ENCODE measurements at places on chromosomes 7 and 10.

DNA sequence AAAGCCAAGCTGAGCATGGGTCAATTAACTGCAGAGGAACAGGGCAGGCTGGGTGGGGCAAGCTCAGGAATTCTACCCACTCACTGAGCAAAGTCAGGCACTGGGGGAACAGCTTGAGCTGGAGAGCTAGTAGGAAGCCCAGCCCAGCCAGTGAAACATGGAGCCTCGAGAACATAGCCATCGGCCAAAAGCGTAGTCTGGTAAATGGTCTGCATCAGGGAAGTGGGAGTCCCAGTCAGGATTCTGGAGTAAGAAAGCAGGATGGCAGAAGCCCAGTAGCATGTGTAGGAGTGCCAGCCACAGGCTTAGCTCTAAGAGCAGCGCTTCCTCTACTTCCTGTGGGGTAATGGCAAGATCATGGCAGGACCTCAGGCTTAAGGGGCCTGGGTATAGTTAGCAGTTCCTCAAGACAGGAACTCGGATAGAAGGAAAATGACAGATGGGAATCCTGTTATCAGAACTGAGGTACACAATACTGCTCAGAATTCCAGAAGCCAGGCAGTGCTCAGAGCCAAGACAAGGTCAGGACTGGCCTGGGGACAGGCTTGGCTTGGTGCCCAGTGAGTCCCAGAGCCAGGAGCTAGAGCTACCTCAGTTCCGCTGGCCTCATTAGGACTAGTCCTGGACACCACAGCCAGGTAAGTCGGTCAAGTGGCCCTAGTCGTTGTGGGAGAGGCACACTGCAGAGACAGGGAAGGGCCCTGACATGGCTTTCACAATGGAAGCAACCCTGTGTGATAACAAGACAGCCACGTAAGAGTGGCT lies 65.4 kb upstream of the MXI1 start:
- no peak for DNase-seq

- no peak for DNase-seq
Observed at GRCh38 chr7:31065021-31065593, 13.0 kb downstream of the ADCYAP1R1 start.

GRCh38 chr10:70573599-70574506 lies 28.7 kb downstream of the PRF1 start:
- DNase-seq = no peak

DNA sequence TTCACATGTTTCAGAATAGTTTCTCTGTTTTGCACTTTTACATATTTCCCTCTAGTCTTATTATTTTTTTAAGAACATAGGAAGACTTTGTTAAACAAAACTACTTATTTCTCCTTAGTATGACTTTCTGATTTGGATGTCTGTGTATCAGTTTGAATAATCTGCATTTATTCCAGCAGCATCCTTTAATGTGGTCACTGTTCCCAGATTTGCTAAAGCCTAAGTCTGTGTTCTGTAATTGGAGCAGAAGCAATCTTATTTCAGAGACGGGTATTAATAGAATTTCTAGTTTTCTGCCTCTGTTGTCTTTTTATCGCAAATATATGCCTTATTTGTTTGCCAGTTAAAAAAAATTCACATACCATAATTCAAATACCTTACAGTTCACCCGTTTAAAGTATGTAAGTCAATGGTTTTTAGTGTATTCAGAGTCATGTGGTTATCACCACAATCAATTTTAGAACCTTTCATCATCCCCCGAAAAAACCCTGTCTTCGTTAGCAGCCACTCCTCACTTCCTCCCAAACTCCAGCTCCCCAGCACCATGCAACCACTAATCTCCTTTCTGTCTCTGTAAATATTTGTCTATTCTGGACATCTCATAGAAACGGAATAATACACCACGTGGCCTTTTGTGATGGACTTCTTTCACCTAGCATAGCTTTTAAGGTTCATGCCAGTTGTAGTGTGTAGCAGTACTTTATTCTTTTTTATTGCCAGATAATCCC lies 58.7 kb downstream of the INPP5F start:
- no peak for DNase-seq

GRCh38 chr10:71036297-71036966 lies 148.1 kb upstream of the PCBD1 start:
- no peak for DNase-seq

GRCh38 chr10:75911426-75911825 lies 480.0 kb downstream of the LRMDA start:
- no peak for DNase-seq

GRCh38 chr7:156576216-156577058 lies 64.1 kb upstream of the RNF32 start:
- DNase-seq = no peak

- DNase-seq = no peak
Observed at GRCh38 chr10:62746951-62747729, 57.4 kb upstream of the ADO start.

DNA sequence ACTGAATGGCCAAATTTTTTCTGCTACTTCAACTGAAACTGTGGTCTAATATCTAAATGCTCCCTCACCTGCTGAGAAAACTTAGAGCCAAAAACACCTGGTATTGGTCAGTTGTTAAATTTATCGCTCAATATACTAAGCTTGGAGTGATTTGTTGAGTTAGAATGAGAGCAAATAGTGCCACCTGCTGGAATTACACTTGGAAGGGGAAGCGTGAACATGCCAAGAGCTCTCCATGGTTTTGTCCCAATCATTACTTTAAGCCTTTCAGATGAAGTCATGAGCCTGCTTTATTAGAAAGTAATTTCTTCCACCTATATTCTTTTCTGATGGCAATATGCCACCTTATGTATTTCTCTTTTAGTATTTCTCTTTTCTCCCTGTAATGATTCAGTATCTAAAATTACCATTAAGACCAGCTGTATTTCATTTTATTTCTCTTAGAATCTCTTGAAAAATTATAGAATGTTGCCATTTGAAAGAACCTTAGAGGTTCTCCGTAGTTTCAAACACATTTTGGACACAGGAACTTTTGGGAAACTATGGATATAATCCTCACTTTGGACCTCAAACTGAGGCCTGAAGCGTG lies 447.8 kb upstream of the C7orf33 start:
- no peak for DNase-seq

- no peak for DNase-seq
Observed at GRCh38 chr10:79392506-79393176, 45.4 kb downstream of the PPIF start.

- no peak for DNase-seq
Observed at GRCh38 chr7:2080060-2080387, 152.7 kb downstream of the MAD1L1 start.

DNA sequence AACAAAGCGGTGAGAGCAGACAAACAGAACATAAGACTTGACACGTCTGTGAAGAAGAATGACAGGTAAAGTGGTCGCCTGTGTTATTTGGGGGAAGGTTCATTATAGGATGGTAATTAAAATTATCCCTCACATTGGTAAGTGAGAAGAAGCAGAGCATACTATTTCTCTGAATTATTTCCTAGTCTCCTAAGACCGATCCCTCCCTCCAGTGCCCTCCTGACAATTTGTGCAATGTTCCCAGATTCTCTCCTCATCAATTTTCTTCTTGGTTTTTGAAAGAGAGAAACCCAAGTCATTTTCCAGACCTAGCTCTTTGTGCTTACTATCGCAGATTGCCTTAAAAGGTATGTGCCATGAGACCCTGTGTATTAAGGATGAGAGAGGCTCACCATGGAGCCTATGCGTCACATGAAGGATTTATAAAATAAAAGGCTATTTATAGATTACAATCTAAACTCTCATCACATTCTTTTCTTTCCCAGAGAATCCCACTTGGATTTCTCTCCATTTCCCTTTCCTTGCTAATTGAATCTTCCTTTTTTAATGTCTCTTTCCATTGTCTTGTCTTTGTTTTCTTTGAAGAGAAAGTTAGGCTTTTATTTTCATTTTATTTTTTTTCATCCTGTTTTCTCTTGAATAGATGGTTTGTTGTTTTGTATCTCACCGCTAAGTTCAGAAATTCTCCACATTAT lies 112.0 kb downstream of the PPP1R3A start:
- DNase-seq = no peak

Data from effector memory CD4-positive, alpha-beta T cell (primary cell).